ENCODE measurements at places on chromosomes 3 and 15.

DNA sequence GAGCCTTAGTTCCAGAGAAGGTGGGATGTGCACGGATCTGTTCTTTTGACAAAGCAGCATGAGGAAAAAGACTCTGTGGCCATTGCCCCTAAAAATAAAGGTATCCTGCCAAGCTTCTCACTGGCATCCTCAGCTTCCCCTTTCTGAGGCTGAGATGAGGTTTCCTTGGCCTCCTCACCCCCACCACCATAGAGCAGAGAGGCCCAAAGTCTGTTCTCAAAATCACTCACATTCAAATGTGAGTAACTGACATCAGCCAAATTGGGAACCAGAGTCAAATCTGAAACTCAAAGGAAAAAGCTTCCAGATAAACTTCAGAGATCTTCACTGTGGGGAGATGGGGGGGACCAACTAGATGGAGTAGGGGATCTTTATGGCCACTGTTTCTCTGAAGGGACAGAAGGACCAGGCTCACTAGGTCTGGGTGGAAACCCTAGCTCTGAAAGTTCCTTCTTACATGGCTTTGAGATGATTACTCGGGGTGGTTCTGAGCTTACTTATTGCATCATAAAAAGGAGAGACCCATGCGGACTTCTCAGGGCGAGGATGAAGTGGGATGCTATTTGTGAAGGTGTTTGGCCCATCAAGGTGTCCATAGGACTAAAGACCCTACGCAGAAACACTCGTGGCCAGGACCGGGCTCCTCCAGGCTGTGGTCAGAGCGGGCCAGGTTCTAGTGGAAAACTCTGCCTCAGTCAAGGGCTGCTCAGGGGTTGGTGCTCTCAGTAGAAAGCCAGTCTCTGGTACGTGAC is 61.5 kb upstream of the MEF2A start:
- no peak for DNase-seq

- no peak for DNase-seq
Observed at GRCh38 chr15:92059036-92059970, 205.8 kb downstream of the SLCO3A1 start.

DNA sequence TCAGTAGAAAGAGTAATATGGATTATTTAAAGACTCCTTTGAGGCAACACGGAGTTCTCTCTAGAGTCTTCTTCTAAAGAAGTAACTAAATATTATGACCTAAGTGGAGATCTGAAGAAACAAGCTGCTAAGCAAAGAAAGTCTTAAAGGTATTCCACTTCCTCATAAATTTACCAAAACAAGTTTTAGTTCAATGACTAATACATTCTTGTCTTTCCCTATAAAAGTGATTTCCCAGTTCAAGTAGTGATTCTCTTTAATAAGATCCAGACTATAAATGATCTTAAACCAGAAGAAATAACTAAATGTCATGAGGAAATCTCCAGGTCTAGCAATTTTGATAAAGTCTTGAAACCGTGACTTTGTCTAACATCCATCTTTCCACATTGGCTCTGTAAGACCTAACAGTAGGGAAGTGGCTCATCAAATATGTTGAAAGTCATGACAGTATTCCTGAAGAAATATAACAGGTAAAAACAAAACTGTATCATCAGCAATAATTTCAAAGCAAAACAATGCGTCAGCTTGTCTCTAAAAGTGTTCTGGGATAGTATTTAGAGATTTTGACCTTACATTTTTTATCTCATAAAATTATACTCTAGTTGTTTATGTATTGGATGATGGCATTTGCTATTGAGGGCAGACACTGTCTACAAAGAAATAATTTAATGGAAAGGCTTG is 51.8 kb upstream of the NEDD4 start:
- no peak for DNase-seq

GRCh38 chr3:60277361-60277800 is 973.9 kb downstream of the FHIT start:
- no peak for DNase-seq

GRCh38 chr15:55846116-55846707 is 103.3 kb upstream of the PRTG start:
- DNase-seq = peak; percentile 48

GRCh38 chr3:23607184-23607847 is 198.4 kb upstream of the UBE2E1 start:
- DNase-seq = no peak

DNA sequence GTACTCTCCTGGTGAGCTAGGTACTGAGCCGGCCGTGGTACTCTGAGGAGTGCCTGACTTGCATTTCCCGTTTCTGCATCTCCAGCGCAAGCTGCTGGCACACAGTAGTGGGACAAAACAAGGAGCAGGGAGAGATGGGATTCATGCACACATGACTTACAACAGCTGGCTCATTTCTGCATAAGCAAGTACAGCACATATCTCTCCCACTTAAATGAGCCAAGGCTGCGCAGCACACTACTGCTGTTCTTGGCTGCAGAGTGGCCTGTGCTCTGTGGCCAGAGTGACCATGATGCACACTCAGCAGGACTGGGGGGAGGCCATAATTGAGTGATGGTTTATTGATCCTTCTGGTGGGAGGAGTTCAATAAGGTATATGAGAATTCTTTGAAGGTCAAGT is 59.2 kb upstream of the ABHD17C start:
- no peak for DNase-seq

GRCh38 chr3:112143251-112143650 is 10.2 kb upstream of the GCSAM start:
- DNase-seq = no peak

DNA sequence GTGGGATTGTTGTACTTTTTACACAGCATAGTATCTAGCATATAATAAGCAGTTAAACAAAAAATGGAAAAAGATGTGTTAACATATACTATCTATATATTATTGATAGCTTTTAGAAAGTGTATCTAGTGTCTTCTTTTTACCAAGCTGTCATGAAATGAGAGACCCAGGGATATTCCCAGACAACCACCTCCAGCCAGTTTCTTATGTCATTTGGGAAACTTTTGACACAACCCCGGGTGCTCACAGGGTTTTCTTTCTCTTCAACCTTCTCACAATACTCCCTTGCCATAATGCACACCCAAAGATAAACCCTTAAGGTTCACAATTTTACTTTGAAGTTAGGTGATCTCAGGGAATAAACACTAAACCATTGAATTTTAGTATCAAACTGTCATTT is 4.8 kb upstream of the PLA1A start:
- DNase-seq = no peak

- no peak for DNase-seq
Observed at GRCh38 chr3:76547674-76548073, 492.2 kb upstream of the ROBO2 start.

- DNase-seq = no peak
Observed at GRCh38 chr15:66802025-66803001, 100.3 kb downstream of the SMAD6 start.

- no peak for DNase-seq
Observed at GRCh38 chr3:71463617-71464016, 119.9 kb downstream of the FOXP1 start.

GRCh38 chr15:23484870-23485269 is 37.8 kb upstream of the GOLGA6L2 start:
- DNase-seq = no peak

GRCh38 chr3:122258757-122259371 is 66.2 kb upstream of the CSTA start:
- peak; percentile 63 for DNase-seq

GRCh38 chr3:27907929-27908328 is 185.8 kb upstream of the EOMES start:
- DNase-seq = no peak

DNA sequence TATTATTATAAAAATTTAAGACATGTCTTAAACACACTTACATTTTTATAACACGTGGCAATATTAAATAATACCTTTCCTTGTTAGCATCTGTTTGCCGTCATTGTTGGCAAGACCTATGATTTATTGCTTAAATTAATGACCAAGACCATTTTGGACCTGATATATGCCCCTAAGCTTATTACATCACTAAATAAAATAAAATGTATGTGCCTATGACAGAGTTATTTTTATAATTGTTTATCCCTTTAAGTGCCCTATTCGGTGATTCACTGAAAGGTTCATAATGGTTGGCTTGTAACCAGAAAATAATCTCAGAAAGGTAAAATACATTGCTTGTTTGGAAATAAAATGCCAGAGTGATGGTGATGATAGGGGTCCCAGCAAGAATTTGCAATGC is 17.5 kb downstream of the CDIN1 start:
- DNase-seq = no peak

GRCh38 chr15:69451951-69452691 is 497 bp upstream of the RPLP1 start:
- DNase-seq = no peak

- peak; percentile 48 for DNase-seq
Observed at GRCh38 chr3:177201700-177202397, 4.6 kb upstream of the TBL1XR1 start.

Data from stimulated activated CD4-positive, alpha-beta T cell treated with anti-CD3 and anti-CD28 coated beads, TNF-alpha, amount 100 ng/mL, for 24 hours (primary cell).